ENCODE measurements at places on chromosomes 16 and 17. TPM values are rescaled to one million over a fixed set of nuclear protein-coding genes. Genes with fewer than 3 reads are reported as not detected.

GRCh38 chr17:50096092-50096491, 941 bp downstream of the PDK2 start:
- no peak for DNase-seq

- no peak for DNase-seq
These were observed 1.2 kb downstream of the PTX4 start for GRCh38 chr16:1487395-1488053.

DNA sequence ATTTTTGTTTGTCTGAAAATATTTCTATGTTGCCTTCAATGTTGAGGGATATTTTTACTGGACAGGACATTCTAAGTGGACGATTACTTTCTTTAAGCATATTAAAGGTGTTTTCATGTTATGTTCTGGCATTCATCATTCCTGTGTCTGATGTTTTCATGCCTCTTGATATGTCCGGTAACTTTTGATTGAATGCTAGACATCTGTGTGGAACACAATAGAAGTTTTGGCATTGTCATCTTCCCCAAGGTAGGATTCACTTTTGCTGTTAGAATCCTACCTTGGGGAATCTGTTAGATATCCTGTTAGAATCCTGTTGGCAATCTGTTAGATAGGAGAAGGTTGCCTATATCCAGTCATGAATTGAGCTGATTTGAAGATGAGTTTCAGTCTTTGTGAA, 28.9 kb downstream of the CACNG5 start:
- DNase-seq, result no peak

DNA sequence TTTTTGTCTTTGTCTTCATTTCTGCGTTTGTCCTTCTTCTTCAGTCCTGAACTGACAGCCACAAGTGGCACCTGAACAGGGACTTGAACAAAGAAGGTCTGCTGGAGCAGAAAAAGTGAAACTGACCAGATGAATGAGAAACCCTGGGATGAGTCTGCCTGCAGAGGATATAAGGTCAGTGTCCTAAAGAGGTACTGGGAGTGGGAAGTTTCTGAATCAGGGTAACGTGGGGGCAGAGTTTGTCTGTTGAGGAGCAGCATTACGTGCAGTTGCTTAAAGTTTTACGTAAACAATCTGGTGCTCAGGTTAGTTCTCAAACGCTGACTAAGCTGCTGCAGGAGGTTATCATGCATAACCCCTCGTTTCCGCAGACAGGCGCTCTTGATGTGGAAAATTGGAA, 2057.6 kb downstream of the TP53TG3F start:
- no peak for DNase-seq

GRCh38 chr17:60524463-60525327, 1.3 kb downstream of the APPBP2 start:
- DNase-seq, result peak; percentile 37

- no peak for DNase-seq
These were observed 17.3 kb downstream of the KANSL1 start for GRCh38 chr17:46175891-46176290.

DNA sequence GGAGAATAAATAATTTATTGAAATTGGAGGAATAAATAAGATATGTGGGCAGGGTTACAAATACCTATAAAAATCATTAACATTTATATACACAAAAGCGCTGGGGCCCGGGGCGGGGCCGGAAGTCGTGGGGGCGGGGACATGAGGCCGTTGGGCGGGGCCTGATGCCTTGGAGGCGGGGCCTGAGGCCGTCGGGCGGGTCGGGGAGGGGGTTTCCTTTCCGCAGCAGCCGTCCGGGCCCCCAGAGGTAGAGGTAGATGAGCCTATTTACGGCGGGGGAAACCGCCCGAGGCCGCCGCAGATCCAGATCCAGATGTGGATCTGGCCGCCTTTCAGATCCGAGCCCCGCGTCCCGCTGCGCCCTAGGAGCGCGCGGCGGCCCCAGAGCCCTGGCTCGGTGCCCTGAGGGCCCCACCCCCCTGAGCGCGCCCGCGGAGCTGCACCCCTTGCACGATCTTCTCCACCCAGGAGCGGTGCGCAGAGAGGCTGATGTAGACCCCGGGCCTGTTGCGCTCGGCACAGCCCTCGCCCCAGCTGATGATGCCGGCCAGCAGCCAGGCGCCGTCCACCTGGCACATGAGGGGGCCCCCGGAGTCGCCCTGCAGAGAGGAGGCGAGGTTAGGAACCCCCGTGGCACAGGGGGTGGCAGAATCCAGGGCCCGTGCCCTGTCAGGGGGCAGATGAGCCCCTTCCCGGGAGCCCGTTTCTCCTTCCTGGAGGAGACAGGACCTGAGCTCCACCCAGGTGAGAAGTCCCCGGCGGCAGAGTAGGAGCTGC, 5.1 kb downstream of the PRSS22 start:
- DNase-seq, result no peak

DNA sequence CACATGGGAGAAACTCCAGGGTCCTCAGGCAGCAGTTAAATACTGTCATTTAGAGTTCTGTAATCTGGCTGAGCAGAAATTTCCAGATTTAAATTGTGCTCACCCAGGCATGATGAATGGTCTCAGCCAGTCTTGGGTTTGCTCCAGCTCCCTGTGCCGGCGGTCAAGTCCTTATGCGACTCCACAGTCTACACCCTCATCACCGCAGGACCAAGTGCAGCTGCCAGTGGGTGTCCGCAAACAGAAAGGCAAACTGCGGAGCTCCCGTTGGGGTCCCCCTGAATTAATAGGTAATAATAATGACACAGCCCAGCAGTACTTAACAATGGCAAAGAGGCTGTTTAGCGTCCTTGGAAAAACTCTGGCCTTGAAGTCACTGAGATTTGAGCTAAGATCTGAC, 3.9 kb upstream of the CACNG4 start:
- no peak for DNase-seq

DNA sequence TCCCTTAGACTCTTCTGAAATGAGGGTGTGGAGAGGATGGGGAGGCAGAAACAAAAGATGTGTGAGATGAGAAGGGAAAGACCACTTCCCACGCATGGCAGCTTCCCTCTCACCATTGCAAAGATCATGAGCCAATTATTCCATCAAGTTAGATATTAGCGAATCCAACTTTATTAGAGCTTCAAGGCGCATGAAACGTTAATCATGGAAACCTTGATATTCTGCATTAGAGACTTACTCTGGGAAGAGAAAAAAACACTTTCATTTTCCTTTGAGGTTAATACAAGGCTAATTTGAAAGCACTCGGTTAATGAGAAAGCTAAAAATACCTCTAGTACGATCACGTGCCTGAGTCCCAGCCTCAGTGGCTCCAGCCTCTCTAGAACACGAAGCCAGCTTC, 220.6 kb upstream of the RPL38 start:
- no peak for DNase-seq

GRCh38 chr16:14368399-14368798, 261.7 kb downstream of the PARN start:
- DNase-seq, result no peak

DNA sequence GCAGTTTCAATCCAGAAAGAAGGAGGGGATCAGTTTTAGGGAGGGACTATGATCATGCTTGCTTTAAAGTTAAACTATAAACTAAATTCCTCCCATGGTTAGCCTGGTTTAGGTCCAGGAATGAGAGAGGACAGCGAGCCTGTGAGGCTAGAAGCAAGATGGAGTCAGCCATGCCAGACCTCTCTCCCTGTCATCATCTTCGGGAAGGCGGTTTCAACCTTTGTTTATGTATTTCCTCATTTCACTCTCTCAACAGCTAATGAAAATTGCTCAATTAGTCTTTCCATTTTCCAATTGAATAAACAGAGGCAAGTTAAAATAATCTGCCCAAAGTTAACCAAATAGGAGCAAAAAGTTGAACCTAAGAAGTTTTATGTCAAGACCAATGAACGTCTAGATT, 201.5 kb downstream of the KCNJ2 start:
- no peak for DNase-seq

DNA sequence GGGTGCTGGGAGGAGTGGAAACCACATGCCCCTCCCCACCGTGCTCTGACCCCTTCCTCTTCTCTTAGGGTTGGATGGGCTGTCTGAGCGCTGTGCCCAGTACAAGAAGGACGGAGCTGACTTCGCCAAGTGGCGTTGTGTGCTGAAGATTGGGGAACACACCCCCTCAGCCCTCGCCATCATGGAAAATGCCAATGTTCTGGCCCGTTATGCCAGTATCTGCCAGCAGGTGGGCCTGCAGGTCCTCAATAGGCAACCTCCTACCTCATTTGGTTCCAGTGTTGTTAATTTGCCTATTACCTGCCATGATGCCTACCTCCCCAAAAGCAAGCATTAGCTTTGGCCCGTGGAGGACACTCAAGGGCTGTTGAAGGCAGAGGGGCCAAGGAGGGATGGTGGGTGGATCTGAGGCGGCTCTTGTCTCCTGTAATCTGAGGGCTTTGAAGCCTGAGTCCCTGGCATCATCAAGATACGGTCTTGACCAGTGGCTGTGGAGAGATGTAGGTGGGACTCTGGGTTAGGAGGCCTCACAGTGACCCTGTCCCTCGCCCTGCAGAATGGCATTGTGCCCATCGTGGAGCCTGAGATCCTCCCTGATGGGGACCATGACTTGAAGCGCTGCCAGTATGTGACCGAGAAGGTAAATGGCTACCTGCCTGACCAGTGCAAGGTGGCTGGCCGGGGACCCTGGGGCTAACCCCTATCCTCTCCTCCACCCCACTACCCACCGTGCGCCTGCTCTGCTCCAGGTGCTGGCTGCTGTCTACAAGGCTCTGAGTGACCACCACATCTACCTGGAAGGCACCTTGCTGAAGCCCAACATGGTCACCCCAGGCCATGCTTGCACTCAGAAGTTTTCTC, 3.4 kb downstream of the ALDOA start:
- no peak for DNase-seq

GRCh38 chr16:54801057-54801844, 129.4 kb upstream of the IRX5 start:
- no peak for DNase-seq

GRCh38 chr16:58098207-58099096, 30.7 kb downstream of the CFAP20 start:
- DNase-seq, result no peak

GRCh38 chr17:8794636-8795035, 4.5 kb downstream of the MFSD6L start:
- DNase-seq, result no peak

GRCh38 chr17:59423137-59423724, 91.8 kb downstream of the YPEL2 start:
- DNase-seq, result peak; percentile 44

- DNase-seq, result peak; percentile 15
These were observed 49.3 kb upstream of the USP7 start for GRCh38 chr16:9012848-9013507.

DNA sequence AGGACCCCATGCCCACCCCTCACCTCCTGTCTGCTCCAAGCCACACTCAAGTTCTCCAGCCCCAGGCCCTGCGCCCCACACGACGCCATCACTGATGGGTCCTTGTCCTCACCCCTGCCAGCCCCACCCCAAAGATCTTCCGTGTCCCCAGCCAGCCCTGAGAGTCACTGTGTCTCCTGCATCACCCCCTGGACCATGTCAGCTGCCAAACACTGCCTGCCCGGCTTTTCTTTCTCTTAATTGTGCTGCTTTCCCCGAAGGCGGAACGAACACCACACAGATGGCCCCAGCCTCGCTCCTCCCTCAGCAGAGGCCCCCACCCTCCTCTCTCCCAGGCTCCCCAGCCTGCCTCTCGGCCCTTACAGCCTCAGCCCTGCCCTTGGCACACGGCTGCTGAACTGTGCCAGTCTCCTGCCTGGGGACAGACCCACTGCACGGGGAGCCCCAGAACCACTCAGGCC, 4.8 kb upstream of the GAA start:
- no peak for DNase-seq

GRCh38 chr16:53484542-53484941, 18.5 kb downstream of the AKTIP start:
- no peak for DNase-seq

- peak; percentile 64 for DNase-seq
These were observed 175.3 kb downstream of the UTP18 start for GRCh38 chr17:51435641-51436091.

GRCh38 chr17:42901535-42902229, 1.1 kb downstream of the G6PC1 start:
- DNase-seq, result no peak

DNA sequence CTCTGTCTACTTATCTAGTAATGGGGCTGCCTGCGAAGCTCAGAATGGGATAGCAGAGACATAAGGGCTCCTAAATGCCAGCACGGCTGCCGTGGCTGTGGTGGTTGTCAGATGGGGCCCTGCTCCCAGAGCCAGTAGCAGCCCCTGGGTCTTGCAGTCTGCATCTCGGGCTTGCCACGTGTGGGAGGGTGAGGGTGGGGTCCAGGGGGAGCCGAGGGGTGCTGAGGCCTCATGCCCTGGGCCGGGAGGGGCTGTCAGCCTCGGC, 88.8 kb upstream of the GSE1 start:
- DNase-seq, result no peak

- peak; percentile 85 for DNase-seq
These were observed 13.5 kb upstream of the N4BP1 start for GRCh38 chr16:48623304-48624016.

DNA sequence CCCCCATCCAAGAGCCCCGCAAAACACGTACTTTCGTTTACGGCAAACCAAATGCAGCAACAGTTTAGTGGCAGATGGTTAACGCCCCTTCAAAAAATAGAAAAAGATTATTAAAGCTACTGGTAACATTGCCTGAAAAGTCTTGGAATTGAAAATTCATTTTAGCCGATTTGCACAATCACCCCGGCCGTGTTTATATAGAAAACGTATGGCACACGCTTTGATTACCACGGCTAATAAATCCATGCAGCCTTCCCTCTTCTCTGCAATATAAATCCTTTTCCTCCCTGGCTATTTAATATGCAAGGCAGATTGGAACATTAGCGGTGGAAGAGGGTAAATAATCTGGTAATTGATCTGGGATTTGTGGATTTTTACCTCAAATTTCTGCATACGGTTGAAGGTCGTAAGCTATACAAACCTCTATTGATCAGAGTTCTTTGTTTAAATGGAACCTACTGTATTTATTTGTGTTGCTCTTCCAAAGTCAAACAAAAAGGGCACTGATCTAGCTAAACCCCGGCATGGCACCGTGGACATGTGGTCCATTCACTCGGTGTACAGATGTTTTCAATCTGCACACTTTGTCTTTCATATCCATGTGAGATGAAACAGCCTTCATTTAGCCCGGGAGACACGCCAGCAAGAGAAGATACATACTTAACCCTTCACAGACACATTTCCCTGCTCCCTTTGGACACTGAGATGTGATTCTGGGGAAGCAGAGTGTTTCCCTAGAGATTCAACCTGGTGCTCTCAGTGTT, 238.1 kb upstream of the MAF start:
- no peak for DNase-seq

The TBC1D26 gene
- 18.7 TPM for total RNA-seq

The SPATA22 gene
- 100 TPM for total RNA-seq

The KIF18B gene
- 6.0 TPM for total RNA-seq

The TIGD7 gene
- 17.5 TPM for total RNA-seq

The INO80E gene
- 64.0 TPM for total RNA-seq

The KRT38 gene
- not detected for total RNA-seq

The CDH5 gene
- total RNA-seq, result 40.6 TPM

The TBC1D3L gene
- 27.7 TPM for total RNA-seq

All from testis (tissue), 5 donors.